ENCODE measurements at places on chromosomes 16 and 17. TPM values are rescaled to one million over a fixed set of nuclear protein-coding genes. Genes with fewer than 3 reads are reported as not detected.

- no peak for DNase-seq
Observed at GRCh38 chr17:43759836-43760235, 1.2 kb upstream of the SOST start.

GRCh38 chr16:14527411-14528044, 102.5 kb downstream of the PARN start:
- no peak for DNase-seq

GRCh38 chr17:1275962-1276736, 3.3 kb upstream of the TRARG1 start:
- DNase-seq = peak; percentile 69

DNA sequence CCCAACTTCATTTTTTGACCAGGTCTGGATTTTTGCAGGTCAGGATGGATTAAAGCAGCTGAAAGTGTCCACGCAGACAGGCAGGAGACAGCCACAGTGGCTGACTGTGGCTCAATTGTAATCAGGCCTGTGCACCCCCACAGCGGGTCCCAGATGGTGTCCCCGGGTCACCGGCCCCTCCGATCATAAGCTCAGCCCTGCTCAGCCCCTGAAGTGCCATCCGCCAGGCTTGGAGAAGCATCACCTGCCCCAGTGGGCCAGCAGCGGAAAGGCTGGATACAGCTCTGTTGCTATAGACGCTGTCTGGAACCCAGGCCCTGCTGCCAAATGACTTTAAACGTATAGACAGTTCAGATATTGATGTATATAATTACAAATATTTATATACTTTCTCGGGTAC, 60.6 kb downstream of the RPH3AL start:
- no peak for DNase-seq

DNA sequence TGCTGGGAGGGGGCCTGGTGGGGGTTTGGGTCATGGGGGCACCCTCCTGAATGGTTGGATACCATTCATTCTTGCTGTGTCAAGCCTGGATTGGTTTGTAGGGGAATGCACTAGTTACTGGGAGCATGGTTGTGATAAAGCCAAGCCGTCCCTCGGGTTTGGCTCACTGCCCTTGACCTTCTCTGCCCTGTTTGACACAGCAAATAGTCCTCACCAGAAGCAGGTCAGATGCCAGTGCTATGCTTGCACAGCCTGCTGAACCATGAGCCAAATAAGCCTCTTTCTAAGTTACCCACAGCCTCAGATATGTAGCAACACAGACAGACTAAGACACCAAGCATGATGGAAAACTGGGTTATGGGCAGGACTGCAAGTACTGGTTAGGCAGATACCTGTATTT, 14.6 kb downstream of the ZNF778 start:
- no peak for DNase-seq

- DNase-seq = peak; percentile 42
Observed at GRCh38 chr16:1863681-1864460, 8.1 kb downstream of the MEIOB start.

DNA sequence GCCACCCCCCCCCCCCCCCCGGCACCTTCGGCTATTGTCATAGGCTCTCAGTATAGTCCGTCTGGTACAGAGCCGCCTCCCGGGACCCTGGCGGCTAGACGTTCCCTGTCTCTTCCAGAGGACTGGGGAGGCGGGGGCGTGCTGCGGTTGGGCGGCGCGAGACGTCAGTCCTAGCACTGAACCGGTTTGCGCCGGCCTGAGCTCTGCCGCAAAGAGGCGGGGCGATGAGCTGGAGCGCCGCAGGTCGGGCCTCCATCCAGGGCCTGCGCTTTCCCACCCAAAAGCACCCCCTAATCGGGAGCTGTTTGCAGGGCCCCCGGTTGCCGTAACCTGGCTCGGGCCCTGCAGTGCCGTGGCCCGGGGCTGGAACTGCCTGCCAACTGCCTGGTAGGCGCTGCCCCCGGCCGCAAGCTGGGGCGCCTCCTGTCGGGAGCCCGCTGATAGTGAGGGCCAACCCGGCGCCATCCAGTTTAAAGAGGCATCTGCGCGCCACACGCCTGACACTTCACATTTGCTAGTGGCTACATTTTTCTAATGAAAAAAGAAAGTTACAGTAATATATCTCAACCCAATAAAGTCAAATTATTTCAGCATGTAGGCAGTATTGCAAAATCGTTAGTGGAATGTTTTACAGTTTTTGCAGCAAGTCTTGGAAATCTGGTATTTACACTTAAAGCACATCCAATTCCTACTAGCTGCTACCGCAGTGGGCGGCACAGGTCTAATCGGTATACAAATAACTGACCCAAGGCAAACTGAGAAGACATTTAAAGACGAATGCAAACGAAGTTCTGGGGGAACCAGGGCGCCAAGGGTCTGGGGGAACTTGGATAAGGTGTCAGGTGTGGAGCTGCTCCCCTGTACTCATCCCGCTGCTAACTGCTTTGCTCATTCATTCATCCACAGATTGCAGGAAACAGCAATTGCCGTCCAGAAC, 753 bp upstream of the USP22 start:
- peak; percentile 98 for DNase-seq

DNA sequence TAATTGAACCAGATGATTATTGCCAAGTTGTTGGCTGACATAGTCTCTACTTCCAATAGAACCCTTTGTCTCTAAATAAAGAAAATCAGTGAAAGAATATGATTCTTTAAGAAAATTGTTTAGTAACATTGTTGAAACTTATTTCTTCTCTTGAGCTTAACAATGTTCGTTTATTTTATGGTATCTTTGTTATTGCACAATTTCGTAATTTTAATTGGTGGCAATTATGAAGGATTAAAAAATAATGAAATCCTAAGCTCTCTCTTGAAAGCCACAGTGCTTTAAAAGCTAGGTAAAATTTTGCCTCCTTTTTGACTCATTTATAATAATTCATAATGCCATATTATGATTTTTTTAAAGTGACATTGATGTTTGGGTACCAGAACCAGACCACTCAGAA, 149.0 kb upstream of the RBL2 start:
- no peak for DNase-seq

GRCh38 chr17:60145006-60145935, 4.5 kb upstream of the CA4 start:
- DNase-seq = no peak

- no peak for DNase-seq
Observed at GRCh38 chr17:8922928-8923327, 42.6 kb downstream of the PIK3R5 start.

DLX3 gene
- not detected for total RNA-seq

OSGIN1 gene
- total RNA-seq = 90.9 TPM

MAF gene
- total RNA-seq = 10.0 TPM

NOTUM gene
- total RNA-seq = 3.0 TPM
